NCI-H1436 (cell line): ENCODE measurements at places on chromosomes 7 and 10.
A peak's percentile ranks its signal among the peaks of the same experiment; 100 is the strongest.

- no peak for DNase-seq
Measured at GRCh38 chr10:94027197-94027596, 33.5 kb downstream of the PLCE1 start.

GRCh38 chr7:137606061-137606674 is 240.6 kb downstream of the DGKI start:
- DNase-seq, result peak; percentile 40

DNA sequence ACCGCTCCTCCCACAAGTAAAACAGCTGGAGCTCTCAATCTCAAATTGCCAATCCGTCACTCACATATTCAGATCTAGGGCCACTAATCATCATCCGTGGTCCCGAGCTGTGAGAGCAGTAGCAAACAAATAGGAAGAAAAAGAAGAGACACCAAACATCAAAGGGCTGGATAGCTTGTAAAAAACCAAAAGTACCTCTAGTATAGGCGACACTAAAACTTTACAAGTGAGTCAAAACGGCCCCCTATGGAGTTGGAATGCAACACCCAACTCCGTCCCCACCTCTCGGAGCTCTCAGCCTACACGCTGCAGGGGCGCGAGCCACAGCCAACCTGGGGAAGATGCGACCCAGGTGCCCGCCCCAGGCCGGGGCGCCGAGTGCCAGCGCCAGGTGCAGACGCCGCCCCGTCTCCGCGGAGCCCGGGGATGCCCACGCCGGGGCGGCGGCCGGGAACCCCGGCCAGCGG is 581 bp downstream of the FAM3C start:
- no peak for DNase-seq

- DNase-seq, result no peak
Measured at GRCh38 chr10:18219146-18219545, 78.9 kb downstream of the CACNB2 start.

DNA sequence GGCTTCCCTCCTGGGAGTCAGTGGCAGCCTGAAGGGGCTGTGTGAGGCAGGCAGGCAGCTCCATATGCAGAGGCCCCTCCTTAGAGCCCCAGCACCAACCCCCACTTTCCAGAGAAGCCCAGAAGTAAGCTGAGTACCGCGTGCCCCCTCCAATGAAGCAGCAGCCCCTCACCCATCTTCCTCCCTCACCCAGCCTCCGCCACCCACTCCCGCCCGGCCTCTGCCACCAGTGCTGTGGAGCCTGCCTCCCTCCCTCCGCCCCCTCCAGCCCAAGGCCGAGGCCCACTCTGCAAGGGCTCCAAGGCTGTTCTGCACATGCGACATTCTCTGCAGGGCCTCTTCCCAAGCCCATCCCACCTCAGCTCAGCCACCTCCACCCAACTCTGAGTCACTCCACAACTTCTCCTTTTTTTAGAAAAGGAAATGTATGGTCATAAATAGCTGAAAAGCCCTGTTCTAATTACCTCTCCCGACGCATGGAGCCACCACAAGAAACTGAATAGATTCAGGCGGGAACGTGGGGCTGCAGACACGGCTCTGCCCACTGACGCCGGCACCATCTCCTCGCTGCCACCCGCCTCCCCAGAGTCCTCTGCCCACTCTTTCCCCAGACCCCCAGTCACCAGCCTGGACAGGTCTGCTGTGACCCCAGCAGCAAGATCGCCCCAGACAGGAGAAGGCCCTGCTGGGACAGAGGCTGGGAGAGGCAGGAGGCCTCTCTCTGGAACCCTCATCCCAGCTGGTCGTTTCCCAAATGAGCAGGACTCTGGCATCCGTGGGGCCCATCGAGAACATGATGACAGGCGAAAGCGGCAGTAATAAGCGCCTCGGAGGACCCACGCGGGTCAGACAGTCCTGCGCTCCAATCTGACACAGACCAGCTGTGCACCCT is 213.9 kb downstream of the MAD1L1 start:
- no peak for DNase-seq

DNA sequence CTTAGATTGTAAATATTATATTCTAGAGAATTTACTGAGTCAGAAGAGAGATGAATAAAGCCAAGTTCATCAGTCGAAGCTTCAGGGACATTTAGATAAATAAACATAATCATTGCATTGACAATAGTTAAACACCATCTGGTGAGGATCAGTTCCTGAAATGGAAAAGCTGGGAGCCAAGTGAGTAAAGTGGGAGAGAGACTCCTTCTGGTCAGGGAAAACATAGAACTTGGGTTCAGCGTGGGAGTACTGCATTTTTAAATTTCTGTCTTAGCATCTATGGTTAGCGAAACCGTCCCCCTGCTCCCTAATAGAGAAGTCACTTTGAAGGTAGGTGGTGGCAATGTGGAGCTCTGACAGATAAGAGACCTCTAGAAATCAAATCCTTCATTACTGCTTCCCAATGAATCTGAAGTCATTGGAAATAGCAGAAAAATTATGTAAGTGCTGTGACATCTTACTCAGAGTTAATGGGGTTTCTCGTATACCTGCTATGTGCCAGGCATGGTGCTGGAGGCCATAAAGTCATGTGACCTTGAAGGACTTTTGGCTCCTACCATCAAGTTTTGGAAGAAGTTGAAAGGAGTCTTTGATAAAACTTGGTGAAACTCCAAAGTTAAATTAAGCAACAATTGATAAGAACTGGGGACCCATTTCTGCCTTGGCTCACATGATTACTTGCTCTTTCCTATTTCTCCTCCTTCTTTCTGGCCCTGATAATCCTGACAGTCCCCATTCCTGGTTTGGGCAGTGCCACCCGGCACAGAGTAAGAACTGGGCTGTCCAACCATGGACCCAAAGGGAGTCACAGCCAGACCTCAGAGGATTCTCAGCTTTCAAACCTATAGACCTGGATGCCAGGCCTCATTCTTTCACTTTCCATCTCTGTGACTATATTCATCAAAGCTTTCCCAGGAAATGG is 211.2 kb downstream of the C7orf25 start:
- DNase-seq, result no peak

GRCh38 chr10:58457761-58458616 is 54.7 kb upstream of the BICC1 start:
- DNase-seq, result no peak

GRCh38 chr7:47419471-47419870 is 162.4 kb downstream of the TNS3 start:
- no peak for DNase-seq

- DNase-seq, result no peak
Measured at GRCh38 chr10:78473006-78473405, 439.3 kb downstream of the RPS24 start.

DNA sequence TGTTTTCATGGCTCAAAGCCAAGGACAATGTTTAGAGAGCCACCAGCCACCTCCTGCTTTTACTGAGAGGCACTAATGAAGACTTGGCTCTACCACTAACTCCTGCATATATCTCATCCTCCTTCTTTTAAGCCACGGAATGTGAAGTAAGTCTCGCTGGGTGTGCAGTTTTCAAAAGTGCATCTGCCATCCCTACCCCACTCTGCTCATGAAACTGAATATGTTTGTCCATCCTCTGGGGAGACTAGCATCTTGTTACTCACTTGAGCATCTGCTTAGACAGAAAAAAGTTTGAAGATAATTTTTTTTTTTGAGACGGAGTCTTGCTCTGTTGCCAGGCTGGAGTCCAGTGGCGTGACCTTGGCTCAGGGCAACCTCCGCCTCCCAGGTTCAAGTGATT is 40.8 kb downstream of the EPDR1 start:
- no peak for DNase-seq

DNA sequence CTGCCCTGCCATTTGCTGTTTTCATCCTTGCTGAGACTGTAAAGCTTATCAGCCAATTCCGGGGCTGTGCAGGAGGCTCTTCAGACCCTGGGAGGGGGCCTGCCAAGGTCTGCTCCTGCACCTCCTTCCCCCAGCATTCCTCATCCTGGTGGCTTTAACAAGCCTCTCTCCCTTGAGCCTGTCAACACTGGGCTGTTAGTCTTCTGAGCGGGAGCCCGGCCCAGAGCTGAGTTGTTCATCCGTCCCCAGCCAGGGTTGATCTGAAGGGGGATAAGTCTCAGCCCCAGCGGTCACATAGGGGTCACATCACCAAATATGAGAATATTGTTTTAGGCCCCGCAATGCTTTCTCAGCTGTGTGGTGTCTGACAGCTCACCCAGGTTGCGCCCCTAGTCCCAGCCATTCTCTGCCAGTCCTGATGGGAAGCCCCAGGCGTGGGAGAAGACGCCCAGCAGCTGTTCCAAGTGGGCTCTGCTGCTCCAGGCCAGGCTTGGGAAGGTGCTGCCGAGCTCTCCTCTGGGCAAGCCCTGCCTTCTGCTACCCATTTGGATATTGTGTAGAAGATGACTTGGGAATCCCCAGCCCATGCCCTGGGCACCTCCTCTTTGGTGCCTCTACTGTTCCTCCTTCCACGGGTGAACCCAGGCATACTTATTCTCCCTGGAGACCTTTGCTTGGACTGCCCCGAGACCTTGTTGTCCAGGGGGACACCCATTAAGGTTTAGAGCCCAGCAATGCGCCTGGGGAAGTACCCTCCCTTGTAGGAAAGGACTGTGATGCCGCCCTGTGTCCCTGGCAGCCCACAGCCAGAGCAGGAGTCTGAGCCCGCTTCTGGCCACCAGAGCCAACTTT is 23.5 kb upstream of the TRIM8 start:
- no peak for DNase-seq

- no peak for DNase-seq
Measured at GRCh38 chr7:85928500-85928899, 715.2 kb upstream of the GRM3 start.

DNA sequence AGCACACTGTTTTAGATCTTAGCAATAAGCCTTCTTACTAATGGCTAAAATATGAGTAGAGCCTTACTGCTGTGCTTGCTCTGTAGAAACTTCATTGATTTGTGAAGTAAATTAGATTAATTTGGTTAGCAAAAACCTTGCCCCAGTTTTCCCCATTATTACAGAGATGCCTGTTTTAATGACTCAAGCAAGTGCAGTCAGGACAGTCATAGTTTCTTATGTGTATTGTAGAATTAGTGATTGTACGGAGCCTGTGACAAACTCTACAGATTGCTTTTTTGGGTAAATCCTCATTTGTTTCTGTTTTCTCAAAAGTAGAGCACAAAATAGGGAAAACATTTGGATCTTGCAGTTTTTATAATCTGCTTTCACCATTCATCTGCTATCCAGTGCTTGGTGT is 7.0 kb downstream of the TAX1BP1 start:
- DNase-seq, result no peak

DNA sequence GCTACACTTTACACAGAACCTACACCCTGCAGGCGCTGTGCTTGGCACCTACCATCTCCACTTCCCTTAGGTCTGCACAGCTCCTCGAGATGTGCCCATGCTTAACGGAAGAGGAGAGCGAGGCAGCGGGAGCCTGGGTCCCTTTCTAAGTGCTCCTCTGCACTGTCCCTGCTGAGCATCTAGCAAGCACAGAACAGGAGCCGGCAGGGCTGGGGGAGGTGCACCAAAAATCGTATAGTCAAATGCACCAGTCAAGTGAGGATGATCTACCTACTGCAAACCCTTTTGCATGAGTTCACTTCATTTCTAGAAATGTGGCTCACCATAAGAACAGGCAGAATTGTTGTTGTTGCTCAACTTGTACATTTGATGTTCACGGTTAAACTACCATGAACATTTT is 267.7 kb downstream of the TNS3 start:
- DNase-seq, result no peak

DNA sequence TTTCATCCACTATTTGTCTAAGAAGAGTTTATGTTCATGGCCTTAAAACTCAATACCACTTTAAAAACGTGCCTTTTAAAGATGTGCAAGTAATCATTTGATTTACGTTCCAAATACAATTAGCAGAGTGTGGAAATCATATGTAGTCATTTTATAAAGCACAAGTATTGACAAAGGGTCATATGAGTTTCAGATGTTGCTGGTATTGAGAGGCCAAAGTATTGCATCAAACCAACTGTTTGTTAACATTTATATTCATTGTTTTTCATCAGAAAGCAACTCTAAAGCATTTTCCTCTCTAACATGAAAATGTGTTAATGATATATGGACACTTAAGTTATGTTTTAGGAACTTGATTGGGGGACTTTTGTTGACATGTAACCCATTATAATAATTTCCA is 11.5 kb upstream of the TSGA13 start:
- no peak for DNase-seq

GRCh38 chr7:19105546-19105945 is 11.9 kb downstream of the TWIST1 start:
- DNase-seq, result no peak

GRCh38 chr7:151711906-151712809 is 164.8 kb downstream of the PRKAG2 start:
- peak; percentile 47 for DNase-seq

GRCh38 chr7:88329532-88330463 is 23.1 kb upstream of the STEAP4 start:
- no peak for DNase-seq
